Body of pancreas (tissue), 4 donors: ENCODE measurements at places on chromosomes 3 and 15. TPM values are rescaled to one million over a fixed set of nuclear protein-coding genes. Genes with fewer than 3 reads are reported as not detected.

DNA sequence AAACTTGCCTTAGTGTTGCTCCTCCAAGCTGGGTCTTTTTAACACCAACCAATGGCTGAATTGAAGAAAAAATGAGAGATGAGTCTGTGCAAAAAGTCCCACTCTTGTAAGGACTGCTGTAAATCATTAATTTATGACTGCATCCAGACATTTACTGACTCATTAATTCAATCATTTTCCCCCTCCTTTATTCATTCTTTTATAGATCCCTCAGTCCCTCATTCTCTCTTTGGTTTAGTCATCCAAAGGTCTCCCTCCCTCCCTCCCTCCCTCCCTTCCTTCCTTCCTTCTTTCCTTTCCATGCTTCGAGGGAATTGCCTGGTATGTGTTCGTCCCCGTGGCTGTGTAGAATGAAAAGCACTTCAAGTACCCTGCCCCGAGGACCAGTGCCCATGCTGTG lies 35.3 kb upstream of the MRPS22 start:
- no peaks in the 10 kb centered on the region for H3K27me3 ChIP-seq
- no peaks in the 10 kb centered on the region for H3K36me3 ChIP-seq
- H3K4me1 ChIP-seq: no peaks in the 10 kb centered on the region
- DNase-seq: no peak

- H3K4me1 ChIP-seq: no peaks in the 10 kb centered on the region
- no peak overlapping the region for H3K27ac ChIP-seq
- H3K36me3 ChIP-seq: no peaks in the 10 kb centered on the region
- H3K27me3 ChIP-seq: no peaks in the 10 kb centered on the region
- DNase-seq: no peak
- H3K4me3 ChIP-seq: no peak overlapping the region
Measured at GRCh38 chr3:107356706-107357105, 20.5 kb upstream of the CCDC54 start.

GRCh38 chr3:105274958-105275357 lies 91.8 kb upstream of the ALCAM start:
- H3K27me3 ChIP-seq: no peaks in the 10 kb centered on the region
- H3K36me3 ChIP-seq: no peaks in the 10 kb centered on the region
- no peak for DNase-seq
- H3K4me3 ChIP-seq: no peak overlapping the region
- no peak overlapping the region for H3K27ac ChIP-seq

The TMIE gene
- not detected for total RNA-seq

The CCR8 gene
- total RNA-seq: not detected

DNA sequence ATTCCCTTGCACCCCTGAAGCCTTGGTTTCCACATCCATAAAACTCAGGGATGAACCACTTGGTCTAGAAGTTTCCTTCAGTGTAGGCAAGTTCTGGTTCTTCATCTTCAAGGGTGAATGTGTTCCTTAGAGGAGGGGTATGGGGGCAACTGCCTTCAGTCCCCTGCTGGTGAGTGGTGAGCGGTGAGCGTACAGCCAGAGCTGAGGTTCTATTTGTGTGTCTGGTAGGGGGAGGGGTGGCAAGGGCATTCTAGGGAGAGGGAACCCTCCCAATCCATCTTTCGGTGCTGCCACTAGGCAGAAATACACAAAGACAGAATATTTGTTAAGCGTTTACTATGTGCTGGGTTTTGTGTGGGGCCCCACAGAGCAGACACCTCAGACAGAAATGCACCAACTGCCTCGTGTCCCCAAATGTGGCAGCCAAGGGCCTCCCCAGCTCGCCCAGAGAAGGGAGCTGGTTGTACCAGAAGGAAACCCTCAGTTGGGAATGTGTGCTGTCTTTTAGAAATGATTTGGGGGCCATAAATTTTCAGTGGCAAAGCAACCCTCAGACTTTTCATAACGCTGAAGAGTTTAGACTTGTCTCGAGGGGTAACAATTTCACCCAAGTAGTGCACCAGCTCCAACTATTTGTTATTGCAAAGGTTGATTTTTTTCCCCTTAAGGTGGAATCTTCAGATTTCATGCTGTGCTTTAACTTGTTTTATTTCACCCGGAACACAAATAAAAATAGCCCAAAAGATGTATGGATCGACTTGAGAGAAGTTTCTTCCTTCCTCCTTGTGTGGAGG lies 137.6 kb downstream of the FBLN2 start:
- H3K36me3 ChIP-seq: no peaks in the 10 kb centered on the region
- H3K4me1 ChIP-seq: no peaks in the 10 kb centered on the region
- H3K27me3 ChIP-seq: no peaks in the 10 kb centered on the region

DNA sequence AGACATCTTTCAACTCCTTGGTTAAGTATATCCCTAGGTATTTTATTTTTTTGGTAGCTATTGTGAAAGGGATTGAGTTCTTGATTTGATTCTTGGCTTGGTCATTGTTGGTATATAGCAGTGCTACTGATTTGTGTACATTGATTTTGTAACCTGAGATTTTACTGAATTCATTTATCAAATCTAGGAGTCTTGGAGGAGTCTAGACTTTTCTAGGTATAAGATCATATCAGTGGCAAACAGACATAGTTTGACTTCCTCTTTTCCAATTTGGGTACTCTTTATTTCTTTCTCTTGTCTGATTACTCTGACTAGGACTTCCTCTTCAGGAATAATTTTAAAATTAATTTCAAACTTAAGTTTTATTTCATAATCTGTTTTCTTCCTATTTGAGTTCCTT lies 125.2 kb downstream of the OCA2 start:
- no peak for DNase-seq
- H3K36me3 ChIP-seq: no peaks in the 10 kb centered on the region
- H3K4me1 ChIP-seq: no peaks in the 10 kb centered on the region
- H3K27ac ChIP-seq: no peak overlapping the region

The ARGFX gene
- not detected for total RNA-seq
